Heart right ventricle (tissue), 16 donors: ENCODE measurements at places on chromosomes 16 and 17. TPM values are rescaled to one million over a fixed set of nuclear protein-coding genes. Genes with fewer than 3 reads are reported as not detected.

DNA sequence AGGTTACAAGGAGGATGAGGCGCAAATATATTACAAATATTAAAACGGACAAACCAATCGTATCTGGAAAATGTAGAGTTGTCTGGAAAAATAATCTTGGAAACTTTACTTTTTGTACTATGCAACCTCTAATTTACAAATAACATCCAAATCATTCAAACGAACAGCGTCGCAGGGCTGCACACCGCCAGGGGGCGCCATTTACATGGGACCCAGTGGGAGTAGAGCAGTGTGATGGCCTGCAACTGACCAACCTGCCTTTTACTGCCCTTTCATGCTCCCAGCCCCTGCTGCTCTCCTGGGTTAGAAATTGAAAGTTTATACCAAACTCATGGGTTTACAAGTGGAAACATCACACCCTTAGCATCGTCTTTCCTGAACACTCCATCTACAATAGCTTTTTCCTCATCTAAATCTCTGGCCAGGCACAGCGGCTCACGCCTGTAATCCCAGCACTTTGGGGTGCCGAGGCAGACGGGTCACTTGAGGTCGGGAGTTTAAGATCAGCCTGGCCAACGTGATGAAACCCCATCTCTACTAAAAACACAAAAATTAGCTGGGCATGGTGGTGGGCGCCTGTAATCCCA lies 10.0 kb downstream of the PITPNC1 start:
- DNase-seq: peak; percentile 62

- no peak for DNase-seq
Measured at GRCh38 chr16:86722970-86723369, 144.6 kb downstream of the FOXL1 start.

Gene PLEKHM1
- 25.7 TPM for total RNA-seq

GRCh38 chr17:43350888-43351361 lies 47.9 kb upstream of the ARL4D start:
- no peak for DNase-seq

DNA sequence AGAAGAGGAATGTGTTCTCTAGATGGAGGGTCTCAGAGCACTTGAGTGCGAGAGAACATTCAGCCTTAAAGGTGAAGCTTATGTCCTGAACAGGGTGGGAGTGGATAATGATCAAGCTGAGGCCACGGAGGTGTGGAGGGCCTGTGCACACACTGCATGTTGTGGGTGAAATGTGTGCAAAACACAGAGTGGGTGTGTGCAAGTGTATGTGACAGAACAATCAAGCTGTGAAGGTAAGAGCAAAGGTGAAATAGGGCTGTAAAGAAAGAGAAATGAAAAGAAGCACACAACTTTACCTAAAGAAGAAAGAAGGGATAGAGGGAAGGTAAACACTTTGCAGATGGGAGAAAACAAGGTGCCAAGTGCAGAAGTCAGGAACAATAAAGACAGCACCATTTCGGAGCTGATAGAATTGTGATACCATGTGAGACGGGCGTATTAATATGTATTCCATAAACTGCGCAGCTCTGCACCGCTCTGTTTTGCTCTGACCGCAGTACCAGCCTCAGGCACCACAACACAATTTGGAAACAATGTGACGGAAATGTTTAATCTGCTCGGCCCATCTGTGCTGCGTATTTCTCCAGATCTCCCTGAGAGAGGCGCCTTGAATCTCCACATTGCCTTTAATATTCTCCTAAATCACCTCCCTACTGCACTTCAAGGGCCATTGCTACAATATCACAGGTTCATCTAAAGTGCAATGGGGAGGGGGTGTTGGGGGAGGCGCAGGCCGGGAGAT lies 40.6 kb downstream of the SNX11 start:
- no peak for DNase-seq

Gene CTDNEP1
- 134 TPM for total RNA-seq

GRCh38 chr17:55620023-55620422 lies 102.6 kb downstream of the TMEM100 start:
- no peak for DNase-seq

DNA sequence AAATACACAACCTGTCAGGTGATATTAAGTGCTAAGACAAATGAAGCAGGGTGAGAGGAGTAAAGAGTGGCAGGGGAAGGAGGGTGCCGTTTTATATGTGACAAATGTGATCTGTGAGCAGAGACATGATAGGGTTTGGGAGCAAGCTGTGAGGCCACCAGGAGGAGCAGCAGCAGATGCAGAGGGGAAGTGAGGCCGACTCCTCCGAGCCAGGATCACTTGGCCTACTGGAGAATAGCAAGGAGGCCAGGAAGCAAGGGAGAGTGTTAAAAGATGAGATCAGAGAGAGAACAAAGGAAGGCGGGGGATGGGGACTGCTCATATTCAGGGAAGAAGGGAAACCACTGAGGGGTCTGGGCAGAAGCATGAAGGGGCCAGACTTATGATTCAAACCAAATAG lies 129.4 kb downstream of the TANGO6 start:
- no peak for DNase-seq

Gene JPH3
- 0.10 TPM for total RNA-seq

Gene ARHGAP44
- total RNA-seq: 8.2 TPM

- no peak for DNase-seq
Measured at GRCh38 chr17:45579529-45580495, 89.3 kb upstream of the PLEKHM1 start.

Gene GAN
- 14.1 TPM for total RNA-seq

Gene MYL4
- 46.9 TPM for total RNA-seq

Gene EVPL
- not detected for total RNA-seq

DNA sequence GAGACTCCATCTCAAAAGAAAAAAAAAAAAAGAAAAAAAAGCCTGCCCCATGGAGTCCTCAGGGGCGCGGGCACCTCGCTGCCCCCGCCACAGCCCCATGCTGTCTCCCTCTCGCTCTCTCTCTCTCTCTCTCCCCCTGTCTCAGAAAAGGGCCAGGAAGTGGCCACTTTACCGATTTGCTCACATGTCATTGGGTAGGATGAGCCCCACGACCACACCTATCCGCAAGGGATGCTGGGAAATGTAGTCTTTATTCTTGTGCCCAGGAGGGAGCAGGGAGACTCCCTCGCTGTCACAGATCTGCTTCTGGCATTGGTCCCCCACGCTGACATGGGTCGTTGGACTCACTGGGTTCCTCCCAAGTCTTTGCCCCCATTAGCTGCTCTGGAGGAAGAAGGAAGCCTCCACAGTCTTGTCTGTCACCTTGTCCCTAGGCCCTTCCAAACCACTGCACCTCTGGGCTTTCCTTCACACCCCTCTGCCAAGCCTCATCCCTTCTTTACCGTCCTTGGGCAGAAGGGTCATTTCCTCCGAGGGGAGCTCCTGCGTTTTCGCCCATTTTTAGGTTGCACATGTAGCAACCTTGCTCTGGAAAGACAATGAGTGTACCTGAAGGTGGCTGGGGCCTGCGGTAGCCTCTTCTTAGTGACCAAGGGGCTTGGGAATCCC lies 6.9 kb upstream of the GJD3 start:
- no peak for DNase-seq

GRCh38 chr17:49497148-49498028 lies 2.3 kb downstream of the NGFR start:
- DNase-seq: peak; percentile 36

Gene MEOX1
- total RNA-seq: 17.7 TPM

Gene METRN
- 64.2 TPM for total RNA-seq

GRCh38 chr17:31654936-31655335 lies 204.1 kb downstream of the COPRS start:
- DNase-seq: no peak
